Spleen (tissue), 13 donors: ENCODE measurements at places on chromosomes 2 and 18. TPM values are rescaled to one million over a fixed set of nuclear protein-coding genes. Genes with fewer than 3 reads are reported as not detected.

Gene RAMP1
- total RNA-seq = 11.0 TPM

Gene MC5R
- not detected for total RNA-seq

Gene DPYSL5
- not detected for total RNA-seq

Gene WNT10A
- total RNA-seq = 1.8 TPM

Gene CRYGC
- total RNA-seq = not detected

Gene NGEF
- total RNA-seq = 0.23 TPM

Gene REG3A
- not detected for total RNA-seq

Gene SCYGR4
- not detected for total RNA-seq

Gene TUBA3E
- not detected for total RNA-seq

Gene TMEM247
- not detected for total RNA-seq

Gene PRSS56
- total RNA-seq = not detected

Gene GPR75
- total RNA-seq = 10.9 TPM

Gene CENPA
- total RNA-seq = 4.4 TPM

Gene RELCH
- total RNA-seq = 52.2 TPM

Gene SPP2
- not detected for total RNA-seq

Gene ARHGAP15
- total RNA-seq = 142 TPM

Gene SERPINB13
- not detected for total RNA-seq

Gene KCNG2
- 1.4 TPM for total RNA-seq

Gene PDCD1
- total RNA-seq = 5.4 TPM

Gene TMEM18
- total RNA-seq = 21.1 TPM

Gene RPRD1A
- 34.4 TPM for total RNA-seq

Gene PAIP2B
- 3.4 TPM for total RNA-seq

Gene CCDC74B
- 2.5 TPM for total RNA-seq

Gene TMEM169
- total RNA-seq = 1.3 TPM

Gene SMAD4
- 119 TPM for total RNA-seq

Gene KCNIP3
- total RNA-seq = 2.9 TPM

Gene TCF23
- total RNA-seq = 2.5 TPM

Gene DOK6
- total RNA-seq = 0.60 TPM

Gene ICA1L
- total RNA-seq = 3.5 TPM

Gene GKN1
- not detected for total RNA-seq

Gene MPP4
- 0.75 TPM for total RNA-seq

Gene CYP27C1
- 0.19 TPM for total RNA-seq

Gene ELOA2
- not detected for total RNA-seq

Gene KCNE4
- 5.2 TPM for total RNA-seq

Gene TBR1
- not detected for total RNA-seq
